ENCODE measurements at places on chromosomes 5 and 9. TPM values are rescaled to one million over a fixed set of nuclear protein-coding genes. Genes with fewer than 3 reads are reported as not detected.

Gene DMRTA1
- polyA plus RNA-seq, result 0.87 TPM

Gene MARVELD2
- 5.6 TPM for polyA plus RNA-seq

Gene ACO1
- 8.7 TPM for polyA plus RNA-seq

Gene LOX
- 1.4 TPM for polyA plus RNA-seq

Gene SPINK5
- polyA plus RNA-seq, result 0.23 TPM

Gene PCDHGA3
- polyA plus RNA-seq, result 0.52 TPM

Gene ASTN2
- 1.3 TPM for polyA plus RNA-seq

Gene LCN2
- polyA plus RNA-seq, result 46.8 TPM

Gene PCDHGA7
- 0.92 TPM for polyA plus RNA-seq

Gene TAF1L
- polyA plus RNA-seq, result not detected

Gene PTGR1
- 5.0 TPM for polyA plus RNA-seq

Gene NEUROG1
- polyA plus RNA-seq, result not detected

Gene ENTPD2
- polyA plus RNA-seq, result 6.5 TPM

Gene BNC2
- polyA plus RNA-seq, result 0.42 TPM

Gene KIF24
- polyA plus RNA-seq, result 0.38 TPM

Gene GMCL2
- not detected for polyA plus RNA-seq

Gene PFN3
- polyA plus RNA-seq, result not detected

Gene TSLP
- polyA plus RNA-seq, result 0.11 TPM

Gene TYRP1
- not detected for polyA plus RNA-seq

Gene FAM153A
- 2.9 TPM for polyA plus RNA-seq

Gene C9
- not detected for polyA plus RNA-seq

Gene ADAMTS6
- 0.70 TPM for polyA plus RNA-seq

Gene ZCCHC7
- polyA plus RNA-seq, result 9.8 TPM

Gene PROB1
- 0.34 TPM for polyA plus RNA-seq

Gene CTXN3
- polyA plus RNA-seq, result not detected

Measured in pancreas (tissue), 10 donors.